ENCODE measurements at places on chromosomes 6 and 20.

GRCh38 chr6:18342223-18342622 lies 44.9 kb upstream of the RNF144B start:
- DNase-seq: no peak

- no peak for DNase-seq
Observed at GRCh38 chr6:165458134-165458533, 148.7 kb upstream of the C6orf118 start.

DNA sequence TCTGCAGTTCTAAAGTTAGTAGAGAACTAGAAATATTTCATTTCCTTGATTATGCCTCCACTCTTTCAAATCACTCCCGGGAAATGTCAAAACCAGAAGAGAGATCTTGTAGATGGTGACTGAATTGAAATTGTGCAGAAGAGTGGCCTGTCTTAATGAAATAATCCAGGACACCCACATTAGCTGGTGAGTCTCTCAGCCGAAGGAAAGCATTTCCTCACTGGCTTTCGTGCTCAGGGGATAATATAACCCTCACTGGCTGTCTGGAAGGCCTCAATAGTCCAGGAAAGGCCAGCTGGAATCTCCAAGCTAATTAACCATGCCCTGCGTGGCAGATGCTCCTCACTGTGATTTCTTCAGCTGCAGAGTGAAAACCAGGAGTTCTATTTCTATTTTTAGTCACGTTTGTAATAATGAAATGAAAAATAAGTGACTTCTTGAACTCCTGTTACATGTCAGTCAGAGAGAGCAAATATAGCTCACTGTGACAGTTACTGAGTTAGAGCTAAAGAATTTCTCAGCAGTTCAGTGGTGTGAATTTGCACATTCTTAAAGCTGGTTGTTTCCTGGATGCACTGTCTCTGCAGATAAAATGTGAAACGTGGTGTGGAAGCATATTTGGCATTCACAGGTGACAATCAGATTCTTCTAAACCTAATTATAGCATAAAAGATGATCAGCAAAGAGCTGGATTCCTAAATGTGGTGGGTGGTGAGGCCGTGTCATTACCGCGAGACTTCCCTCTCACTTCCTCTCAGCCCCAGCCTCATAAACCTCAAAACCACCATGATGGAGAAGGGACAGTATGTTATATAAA lies 211.7 kb downstream of the LMBRD1 start:
- no peak for DNase-seq

- no peak for DNase-seq
Observed at GRCh38 chr6:150352321-150353296, 16.2 kb upstream of the IYD start.

DNA sequence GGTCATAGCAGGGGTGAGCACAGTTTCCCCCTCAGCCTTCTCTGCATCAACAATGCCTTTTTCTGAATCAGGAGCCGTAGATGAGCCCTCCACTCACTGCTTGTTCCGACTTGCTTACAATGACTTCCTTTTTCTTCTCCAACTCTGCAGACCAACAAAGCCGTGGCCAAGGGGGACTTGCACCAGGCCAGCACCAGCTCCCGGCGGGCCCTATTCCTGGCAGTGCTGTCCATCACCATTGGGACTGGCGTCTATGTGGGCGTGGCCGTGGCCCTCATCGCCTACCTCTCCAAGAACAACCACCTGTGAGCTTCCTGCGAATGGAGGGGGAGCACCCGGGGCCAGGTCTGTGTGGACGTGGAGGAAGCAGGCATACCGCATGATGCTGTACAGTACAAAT lies 195.8 kb downstream of the SYNDIG1 start:
- peak; percentile 53 for DNase-seq

DNA sequence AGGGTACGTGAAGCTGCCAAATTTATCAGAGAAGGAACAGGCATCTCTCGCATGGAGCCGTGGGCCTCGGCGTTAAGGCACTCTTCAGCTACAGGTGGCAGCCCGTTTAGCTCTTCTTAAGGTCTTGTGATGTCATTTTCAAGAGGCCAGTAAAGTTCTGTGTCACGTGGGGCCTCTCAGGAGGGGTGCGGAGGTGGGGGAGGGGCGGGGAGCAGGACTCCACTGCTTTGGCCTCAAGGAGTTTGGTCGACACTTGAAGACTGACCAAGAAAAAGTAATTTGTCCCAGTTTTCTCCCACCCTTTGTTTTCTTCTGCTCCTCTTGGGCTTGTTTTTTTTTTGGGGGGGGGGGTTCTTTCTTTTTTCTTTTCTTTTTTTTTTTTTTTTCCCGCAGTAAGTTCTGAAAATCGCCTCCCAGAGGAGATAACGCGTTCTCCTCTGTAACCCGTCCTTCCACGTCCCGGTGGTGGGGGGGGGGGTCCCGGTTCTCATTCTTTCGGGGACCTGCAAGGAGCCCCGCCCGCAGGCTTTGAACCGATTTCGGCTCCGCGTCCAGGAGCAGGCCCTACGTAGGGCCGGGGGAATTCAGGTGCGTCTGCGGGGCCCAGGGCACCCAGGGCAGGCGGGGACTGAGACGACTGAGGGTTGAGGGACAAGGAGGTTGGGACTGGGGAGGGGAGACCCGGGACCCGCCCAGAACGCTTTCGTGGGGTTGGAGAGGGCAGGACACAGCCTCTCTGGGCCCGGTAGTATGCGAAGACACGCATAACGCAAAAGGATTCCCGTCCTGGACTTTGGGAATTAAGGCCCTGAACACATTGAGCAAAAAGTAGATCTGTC lies 26.0 kb downstream of the GPX6 start:
- peak; percentile 65 for DNase-seq

DNA sequence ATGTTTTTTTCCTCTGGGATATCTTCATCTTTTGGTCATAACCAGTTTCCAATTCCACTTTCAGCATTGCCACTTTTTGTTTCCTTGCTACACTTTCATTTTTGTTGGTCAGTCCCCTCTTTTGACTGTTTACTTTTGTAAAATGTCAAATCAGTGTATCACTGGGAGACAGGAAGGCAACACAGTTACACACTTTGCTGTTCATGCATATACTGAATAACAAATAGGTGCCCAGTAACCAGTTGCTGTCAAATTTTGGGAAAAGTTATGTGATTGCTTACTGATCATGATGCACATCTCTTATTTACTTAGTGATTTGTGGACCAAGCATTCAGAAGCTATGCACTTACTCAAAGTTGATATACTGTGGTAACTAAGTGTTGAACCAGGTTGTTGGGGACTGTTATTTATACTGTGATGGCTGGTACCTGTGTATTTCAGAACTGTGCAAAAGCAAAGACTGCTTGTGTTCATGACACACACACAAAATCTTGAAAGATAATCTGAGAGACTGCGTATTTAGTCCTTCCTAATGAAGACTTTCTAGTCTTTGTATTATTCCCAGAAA lies 41.0 kb downstream of the ZNF292 start:
- DNase-seq: no peak

DNA sequence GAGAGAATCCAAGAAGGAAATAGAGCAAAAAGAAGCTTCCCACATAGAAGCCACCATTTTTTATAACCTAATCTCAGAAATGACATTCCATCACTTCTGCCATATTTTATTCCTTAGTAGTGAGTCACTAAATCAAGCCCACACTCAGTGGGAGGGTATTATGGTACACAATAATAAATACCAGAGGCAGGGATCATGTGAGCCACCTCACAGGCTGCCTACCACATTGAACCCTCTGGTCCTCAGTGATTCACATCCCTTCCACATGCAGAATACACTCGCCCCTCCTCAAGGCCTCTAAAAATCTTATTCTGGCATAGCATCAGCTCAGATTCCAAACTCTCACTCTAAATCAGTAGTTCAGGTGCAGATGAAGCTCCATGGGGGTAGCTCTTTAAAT lies 49.4 kb downstream of the TMC2 start:
- no peak for DNase-seq

DNA sequence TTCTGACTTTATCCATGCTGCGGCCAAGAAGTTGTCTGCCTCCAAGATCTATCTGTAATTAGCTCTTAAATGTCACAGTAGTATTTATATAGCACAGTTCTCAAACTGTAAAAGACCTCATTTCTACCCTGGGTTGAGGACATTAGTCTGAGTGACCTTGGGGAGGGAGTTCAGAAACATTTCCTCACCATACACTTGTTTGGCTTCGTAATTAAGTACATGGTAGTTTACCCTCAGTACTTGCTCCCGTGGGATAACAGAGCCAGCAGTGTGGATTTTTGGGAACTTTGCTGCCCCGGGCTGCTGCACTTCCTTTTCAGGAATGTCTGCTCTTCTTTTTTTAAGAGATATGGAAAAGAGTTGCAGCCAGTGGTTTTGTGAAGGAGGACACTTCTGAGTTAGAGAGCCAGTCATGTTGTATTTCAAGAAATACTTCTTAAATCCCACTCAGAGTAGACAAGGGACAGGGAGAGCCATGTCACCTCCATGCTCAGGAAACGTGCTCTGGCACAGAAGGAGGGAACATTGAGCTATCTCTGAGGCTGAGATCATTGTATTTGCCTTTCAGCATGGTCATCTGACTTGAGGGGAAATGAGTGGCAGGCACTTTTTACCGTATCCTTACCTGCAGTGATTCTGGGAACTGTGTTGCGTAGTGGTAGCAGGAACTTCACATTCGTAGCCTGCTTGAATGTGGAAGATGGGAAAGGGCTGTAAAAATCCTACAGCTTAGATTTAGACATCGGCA lies 33.6 kb downstream of the RPRD1B start:
- no peak for DNase-seq

GRCh38 chr20:58778760-58779159 lies 71.9 kb downstream of the GNAS-AS1 start:
- no peak for DNase-seq

DNA sequence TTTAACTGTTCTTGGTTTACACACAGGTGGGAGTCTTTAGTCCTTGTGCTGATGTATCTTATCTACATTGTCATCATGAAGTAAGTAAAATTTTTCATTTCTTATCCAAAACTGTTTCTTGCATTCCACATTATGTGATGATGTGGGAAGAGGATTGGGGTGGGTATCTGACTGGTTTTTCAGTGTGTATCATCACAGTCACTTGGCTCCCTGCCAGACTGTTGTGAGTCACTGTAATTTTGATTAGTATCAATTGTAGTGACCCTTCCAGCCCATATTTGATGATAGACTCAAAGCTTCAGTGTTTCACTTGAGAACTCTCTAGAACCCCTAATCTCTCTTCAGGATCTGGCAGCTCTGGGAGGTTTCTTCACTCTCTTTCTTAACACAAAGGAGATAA lies 84.5 kb upstream of the RIN2 start:
- DNase-seq: no peak

DNA sequence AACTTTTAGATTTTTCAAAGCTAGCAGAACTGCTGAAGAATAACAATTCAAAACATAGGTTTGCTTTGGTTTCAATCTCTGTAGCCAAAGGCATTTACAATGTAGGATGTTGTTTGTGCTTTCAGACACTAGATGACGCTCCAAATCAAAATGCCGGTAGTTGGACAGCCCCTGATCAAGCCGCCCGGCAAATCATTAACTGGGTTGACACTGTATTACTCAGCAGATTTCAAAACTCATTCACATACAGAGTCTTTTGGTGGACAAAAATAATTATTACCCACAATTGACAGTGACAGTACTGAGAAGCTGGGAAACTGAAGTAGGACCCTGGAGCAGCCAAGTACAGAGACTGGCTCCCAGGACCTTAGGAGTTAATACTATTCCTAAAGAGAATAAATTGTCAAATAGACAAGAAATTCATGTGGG lies 21.3 kb upstream of the HFE start:
- peak; percentile 78 for DNase-seq

GRCh38 chr6:53938810-53939209 lies 144.0 kb downstream of the LRRC1 start:
- no peak for DNase-seq

GRCh38 chr20:407133-407952 lies 756 bp upstream of the RBCK1 start:
- peak; percentile 90 for DNase-seq

DNA sequence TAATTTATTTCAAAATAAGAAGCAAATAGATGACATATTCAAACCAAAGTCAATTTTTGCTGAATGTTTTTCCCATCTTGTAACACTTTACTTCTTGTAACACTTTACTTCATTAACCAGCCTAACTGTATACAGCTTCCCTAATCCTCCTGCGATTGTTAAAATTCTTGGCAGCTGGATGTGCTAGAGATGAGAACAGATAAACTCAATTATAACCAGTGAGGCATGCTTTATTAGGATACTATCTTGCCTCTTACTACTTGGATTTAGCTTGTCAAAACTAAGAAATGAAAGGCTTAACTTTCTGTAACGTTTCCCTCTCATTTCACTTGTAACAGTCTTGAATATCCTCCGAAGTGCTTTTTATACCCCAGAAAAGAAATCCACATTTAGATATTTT lies 94.1 kb upstream of the BMP5 start:
- no peak for DNase-seq

GRCh38 chr6:108795814-108796213 lies 52.4 kb upstream of the ARMC2 start:
- no peak for DNase-seq

- no peak for DNase-seq
Observed at GRCh38 chr6:155646443-155646842, 190.8 kb upstream of the NOX3 start.

- DNase-seq: no peak
Observed at GRCh38 chr6:5103250-5103649, 18.1 kb downstream of the PPP1R3G start.

DNA sequence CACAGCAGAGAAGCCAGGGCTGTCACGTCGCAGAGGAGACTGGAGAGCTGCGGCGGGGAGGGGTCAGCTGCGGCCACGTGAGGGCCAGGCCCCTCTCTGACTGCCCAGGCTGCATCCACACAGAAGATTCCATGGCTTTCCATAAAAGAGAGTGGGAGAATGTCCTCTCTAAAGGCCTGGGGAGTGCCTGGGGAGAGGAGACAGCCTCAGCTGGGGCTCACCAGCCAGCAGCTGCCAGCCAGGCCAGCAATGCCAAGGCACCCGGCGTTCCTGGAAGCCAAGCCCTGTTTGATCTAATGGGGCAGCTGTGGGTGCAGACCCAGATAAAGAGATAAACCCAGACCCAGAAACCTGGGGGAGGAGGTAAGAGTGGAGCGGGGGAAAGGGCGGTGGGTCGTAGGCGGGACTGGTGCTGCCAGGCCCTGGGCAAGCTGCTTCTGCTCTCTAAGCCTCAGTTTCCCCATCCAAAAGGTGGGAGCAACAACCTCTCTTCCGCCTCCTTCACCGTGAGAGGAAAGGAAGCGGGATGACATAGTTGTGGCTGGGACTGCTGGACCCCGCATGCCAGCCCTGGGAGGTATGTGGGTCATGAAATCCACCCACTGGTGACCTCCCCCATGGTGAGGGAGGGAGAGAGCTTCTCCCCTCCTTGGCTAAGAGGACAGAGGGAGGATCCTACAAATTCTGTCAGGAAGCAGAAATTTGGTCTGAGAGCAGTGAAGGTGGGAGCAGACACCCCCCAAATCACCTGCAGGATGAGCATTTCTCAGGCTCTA lies 3.1 kb upstream of the OSBPL2 start:
- no peak for DNase-seq

- DNase-seq: no peak
Observed at GRCh38 chr20:43431134-43431519, 26.6 kb upstream of the SRSF6 start.

DNA sequence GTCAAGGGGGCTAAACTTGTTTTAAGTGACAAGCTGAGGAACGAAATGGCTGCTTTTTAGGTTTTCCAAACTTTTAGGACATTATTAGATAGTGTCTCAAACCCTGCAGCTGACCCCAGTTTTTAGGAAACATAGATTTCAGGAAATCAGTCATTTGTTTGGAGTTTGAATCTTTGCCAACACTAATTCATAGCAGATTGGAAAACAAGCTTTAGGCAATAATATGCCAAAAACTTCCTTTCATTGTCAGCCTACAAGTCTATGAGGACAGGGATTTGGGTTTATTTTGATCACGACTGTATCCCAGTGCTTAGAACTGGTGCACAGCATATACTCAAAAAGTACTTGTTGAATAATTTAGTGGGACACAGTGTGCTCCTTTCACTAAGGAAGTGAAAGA lies 123.2 kb downstream of the TINAG start:
- no peak for DNase-seq

GRCh38 chr6:159996626-159997497 lies 28.0 kb downstream of the IGF2R start:
- no peak for DNase-seq

Data from activated effector memory CD4-positive, alpha-beta T cell treated with anti-CD3 and anti-CD28 coated beads, Interleukin-2, amount 50 U/mL, for 16 hours (primary cell).